Activated CD8-positive, alpha-beta memory T cell treated with anti-CD3 and anti-CD28 coated beads, Interleukin-2, amount 10 ng/mL, durations not matched to agents 7 days and 5 days (primary cell): ENCODE measurements at places on chromosomes 7 and 10. TPM values are rescaled to one million over a fixed set of nuclear protein-coding genes. Genes with fewer than 3 reads are reported as not detected.

Gene STAG3
- 8.1 TPM for total RNA-seq

Gene MACROH2A2
- total RNA-seq: 6.3 TPM

Gene TUBB8
- total RNA-seq: not detected

Gene CPA2
- not detected for total RNA-seq

Gene PLXNA4
- 1.6 TPM for total RNA-seq

Gene ITIH5
- not detected for total RNA-seq

Gene AQP1
- total RNA-seq: not detected

Gene OPN1SW
- not detected for total RNA-seq

DNA sequence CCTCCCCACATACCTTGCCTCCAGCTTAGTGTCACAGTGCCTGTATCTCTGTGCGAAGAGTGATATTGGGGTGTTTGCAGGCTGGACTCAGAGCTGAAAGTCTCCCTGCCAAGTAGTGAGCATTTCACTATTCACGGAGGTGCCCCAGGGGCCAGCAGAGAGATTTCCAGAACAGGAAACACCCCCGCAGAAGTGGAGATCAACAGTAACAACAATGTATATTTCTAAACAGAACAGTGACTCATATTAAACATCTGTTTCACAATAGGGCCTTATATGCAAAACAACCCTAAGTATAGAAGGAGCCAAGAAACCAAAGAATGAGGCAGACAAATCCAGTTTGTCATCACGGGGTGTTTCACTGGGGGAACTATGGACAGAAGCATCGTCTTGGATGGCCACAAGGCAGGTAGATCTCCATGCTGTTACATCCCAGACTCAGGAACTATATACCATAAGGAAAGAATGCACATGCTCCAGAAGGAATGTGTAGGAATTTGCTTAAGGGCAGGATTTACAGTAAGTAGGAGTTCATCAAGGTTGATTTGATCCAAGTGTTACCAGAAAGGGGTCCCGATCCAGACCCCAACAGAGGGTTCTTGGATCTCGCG lies 29.3 kb upstream of the CCL24 start:
- peak; percentile 56 for DNase-seq

- DNase-seq: no peak
Measured at GRCh38 chr10:24449769-24450310, 240.9 kb downstream of the KIAA1217 start.

DNA sequence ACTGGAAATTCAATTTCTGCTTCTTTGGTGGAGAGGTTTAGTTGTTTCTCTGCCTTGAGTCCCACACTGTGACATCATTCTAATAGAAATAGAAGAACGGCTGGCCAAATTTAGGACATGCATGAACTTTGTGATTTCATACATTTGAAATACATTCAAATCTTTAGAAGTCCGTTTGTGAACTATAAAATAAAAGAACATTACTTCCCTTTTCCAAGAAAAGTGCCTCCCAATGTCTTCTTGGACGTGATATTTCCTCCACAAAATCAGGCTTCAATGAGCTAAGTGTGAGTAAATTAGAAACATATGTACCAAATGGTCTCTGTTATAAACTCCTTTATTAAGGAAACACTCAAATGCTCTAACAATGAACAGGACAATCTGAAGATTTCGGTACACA lies 314.5 kb upstream of the AKR1E2 start:
- DNase-seq: no peak

DNA sequence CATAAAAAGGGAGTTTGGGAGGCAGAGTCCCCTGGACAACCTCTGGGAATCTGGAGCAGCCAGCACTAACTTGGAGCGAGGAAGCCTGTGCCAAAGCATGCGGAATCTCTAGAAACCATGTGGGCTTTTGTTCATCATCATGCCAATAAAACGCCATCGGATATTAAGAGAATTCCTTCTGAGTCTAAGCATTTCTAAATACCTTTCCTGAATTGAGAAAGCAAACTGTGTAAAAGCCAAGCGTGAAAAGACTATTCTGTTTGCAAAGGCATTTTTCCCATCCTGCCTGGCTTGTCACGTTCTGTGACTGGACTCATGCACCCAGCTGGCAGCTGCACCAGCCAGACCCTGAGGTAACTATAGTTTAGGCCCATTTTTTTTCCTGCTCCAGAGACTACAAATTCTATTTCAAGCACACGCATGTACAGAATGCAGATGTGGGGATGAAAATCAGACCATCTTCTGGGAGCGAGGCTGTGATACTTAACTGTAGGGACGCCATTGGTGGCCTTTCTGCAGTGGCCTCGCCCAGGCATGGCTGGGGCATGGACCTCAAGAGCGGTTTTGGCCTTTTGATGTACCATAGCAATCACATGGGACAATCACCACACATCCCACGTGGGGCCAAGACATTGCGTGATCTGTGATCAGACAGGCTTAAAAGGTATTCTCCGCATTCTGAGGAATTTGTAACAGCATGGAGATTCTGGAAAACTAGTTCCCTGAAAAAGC lies 218.9 kb downstream of the KIAA1217 start:
- no peak for DNase-seq

- no peak for DNase-seq
Measured at GRCh38 chr7:95517458-95517857, 31.7 kb downstream of the ASB4 start.

GRCh38 chr7:44288381-44288685 lies 37.1 kb downstream of the CAMK2B start:
- DNase-seq: peak; percentile 27

DNA sequence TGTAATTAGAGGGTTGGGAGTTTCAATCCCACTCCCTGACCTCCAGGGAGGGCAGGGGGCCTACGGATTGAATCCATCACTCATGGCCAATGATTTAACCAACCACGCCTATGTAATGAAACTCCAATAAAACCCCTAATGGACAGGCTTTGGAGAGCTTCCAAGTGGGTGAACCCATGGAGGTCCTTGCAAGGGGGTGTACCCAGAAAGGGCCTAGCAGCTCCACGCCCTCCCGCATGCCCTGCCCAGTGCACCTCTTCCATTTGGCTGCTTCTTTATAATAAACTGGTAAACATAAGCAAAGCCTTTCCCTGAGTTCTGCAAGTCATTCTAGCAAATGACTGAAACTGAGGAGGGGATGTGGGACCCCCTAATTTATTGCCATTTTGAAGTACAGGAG lies 280.1 kb downstream of the FRMD4A start:
- no peak for DNase-seq

- DNase-seq: no peak
Measured at GRCh38 chr10:31120392-31120791, 88.7 kb upstream of the ZNF438 start.

DNA sequence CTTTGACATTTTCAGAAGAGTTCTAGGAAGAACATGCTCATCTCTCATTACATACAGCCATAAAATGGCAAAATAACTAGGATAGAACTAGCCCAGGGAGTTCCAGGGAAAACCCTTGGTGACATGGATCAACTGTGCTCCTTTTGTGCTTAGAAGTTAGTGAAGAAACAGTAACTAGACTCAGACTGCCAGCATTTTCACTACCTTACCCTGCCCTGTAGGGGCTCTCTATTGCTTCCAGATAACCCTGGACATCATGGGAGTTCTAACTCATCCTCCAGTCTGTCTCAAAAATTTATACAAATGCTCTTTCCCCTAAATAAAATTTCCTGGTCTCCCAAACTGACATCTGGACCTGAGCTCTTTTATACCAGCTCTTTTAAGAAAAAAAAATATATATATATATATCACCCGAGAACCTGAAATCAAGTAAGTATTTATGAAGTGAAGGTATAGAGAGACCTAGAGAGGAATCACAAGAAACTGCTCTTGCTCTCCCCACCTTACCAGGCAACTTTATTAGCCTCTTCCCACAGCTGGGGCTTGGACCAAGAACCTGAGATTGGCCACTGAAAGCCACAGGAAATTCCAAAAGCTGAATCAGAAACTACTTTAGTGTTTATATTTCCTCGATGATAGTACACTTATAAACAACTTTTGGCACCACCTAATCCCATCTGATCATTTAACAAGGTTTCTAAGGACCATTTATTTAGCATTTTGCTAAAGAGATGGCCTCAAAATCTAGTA lies 101.4 kb downstream of the RELN start:
- no peak for DNase-seq
